ENCODE measurements at places on chromosomes 7 and 10. TPM values are rescaled to one million over a fixed set of nuclear protein-coding genes. Genes with fewer than 3 reads are reported as not detected.

- DNase-seq, result no peak
Observed at GRCh38 chr10:106573106-106573505, 591.4 kb downstream of the SORCS1 start.

- DNase-seq, result no peak
Observed at GRCh38 chr10:133050371-133050770, 37.4 kb upstream of the ADGRA1 start.

DNA sequence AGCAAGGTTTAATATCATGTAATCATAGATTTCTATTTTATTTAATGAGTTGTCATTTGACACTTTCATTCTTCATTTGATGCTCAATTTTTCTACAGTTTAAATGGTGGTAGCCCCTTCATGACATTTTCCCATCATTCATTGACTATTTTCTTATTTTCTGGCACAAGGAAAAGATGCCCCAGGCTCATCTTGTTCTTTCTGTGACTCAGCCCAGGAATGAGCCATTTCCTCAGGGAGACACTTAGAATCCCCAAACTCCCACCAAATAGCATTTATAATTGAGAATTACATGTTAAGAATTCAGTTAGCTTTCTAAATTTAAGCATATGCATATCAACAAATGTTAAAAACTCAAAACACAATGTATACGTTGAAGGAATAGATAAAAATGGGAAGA is 222.3 kb downstream of the KIF20B start:
- no peak for DNase-seq

DNA sequence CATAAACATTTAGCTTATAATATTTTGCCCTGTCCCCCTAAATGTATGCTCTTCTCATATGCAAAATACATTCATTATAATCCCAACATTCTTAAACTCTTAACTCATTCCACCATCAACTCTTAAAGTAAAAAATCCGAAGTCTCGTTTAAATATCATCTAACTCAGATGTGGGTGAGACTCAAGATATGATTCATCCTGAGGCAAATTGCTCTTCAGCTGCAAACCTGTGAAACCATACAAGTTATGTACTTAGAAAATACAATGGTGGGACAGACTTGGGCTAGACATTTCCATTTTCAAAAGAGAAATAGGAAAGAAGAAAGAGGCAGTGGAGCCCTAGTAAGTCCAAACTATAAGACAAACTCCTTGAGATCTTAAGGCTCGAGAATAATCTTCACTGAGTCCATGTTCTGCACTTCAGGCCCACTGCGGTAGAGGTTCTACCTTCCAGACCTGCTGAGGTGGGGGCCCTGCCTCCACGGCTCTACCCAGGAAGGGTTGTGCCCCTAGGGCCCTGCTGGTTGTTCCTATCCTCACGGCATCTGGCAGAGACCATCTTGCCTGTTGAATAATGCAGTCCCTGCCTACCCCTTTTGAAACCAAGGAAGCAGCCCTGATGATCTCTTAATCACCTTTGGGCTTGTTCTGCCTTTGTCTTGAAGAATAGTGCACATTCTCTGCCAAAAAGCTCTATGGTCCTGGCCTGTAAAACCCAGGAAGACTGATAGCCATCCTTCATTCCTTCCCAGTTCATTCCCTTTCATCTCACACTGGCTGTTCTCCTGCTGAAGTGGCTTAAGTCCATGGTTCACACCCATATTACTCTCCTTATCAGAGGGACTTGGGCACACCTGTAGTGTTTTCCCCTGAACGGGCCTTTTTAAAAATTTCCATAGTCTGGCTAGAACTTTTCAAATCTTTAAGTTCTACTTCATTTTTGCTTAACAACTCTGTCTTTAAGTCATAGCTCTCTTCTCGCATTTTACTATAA is 37.3 kb downstream of the INPP5F start:
- DNase-seq, result no peak

Gene CDH23
- total RNA-seq, result 45.7 TPM

- no peak for DNase-seq
Observed at GRCh38 chr7:36583318-36583717, 141.0 kb downstream of the AOAH start.

Gene MLXIPL
- total RNA-seq, result 12.5 TPM
